ENCODE measurements at places on chromosomes 12 and 14.
A peak's percentile ranks its signal among the peaks of the same experiment; 100 is the strongest.

- H3K4me1 ChIP-seq, result peaks cover 10% of the 10 kb centered on the region
- DNase-seq, result no peak
- H3K4me3 ChIP-seq, result no peak overlapping the region
- no peaks in the 10 kb centered on the region for H3K27me3 ChIP-seq
- H3K27ac ChIP-seq, result no peak overlapping the region
Measured at GRCh38 chr12:12779529-12779928, 5.9 kb upstream of the APOLD1 start.

DNA sequence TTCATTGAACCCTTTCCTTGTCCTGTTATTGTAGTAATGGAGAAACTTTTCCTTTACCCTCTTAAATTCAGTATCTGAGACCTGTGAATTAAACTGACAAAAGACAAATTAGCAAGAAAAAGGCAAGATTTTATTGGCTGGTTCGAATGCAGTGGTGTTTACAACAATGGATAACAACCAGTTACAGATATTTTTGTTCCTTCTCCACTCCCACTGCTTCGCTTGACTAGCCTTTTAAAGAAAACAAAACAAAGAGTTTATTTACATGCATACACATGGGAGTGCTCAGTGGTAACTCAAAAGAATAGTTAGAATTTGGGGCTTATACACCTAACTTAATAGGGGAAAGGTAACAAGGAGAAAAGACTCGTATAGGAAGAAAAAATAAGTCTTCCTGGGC is 37.0 kb upstream of the HECTD1 start:
- H3K27me3 ChIP-seq, result no peaks in the 10 kb centered on the region
- no peak for DNase-seq
- H3K27ac ChIP-seq, result peak overlapping the region; percentile 75
- H3K4me3 ChIP-seq, result no peak overlapping the region
- no peaks in the 10 kb centered on the region for H3K36me3 ChIP-seq

DNA sequence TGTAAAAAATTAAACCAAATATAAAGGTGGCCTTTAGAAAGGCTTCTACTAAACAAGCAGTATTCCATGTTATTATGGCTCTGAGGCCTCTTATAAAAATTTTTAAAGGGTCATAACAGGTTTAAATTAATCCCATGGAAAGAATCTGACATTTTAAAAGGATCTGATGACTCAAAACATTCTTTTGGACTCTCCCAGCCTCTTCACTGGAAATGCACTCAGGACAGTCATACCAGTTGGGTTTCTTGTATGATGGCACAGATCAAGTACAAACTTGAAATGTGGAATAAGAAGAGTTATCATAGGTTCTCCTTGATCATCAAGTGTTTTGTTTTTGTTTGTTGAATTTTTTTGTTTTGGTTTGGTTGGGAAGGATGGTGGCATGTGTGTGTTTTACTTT is 50.8 kb downstream of the PPP2R5E start:
- no peaks in the 10 kb centered on the region for H3K27me3 ChIP-seq
- no peaks in the 10 kb centered on the region for H3K36me3 ChIP-seq
- H3K4me3 ChIP-seq, result no peak overlapping the region

- DNase-seq, result no peak
- H3K4me3 ChIP-seq, result no peak overlapping the region
- H3K27ac ChIP-seq, result no peak overlapping the region
- H3K4me1 ChIP-seq, result no peaks in the 10 kb centered on the region
- H3K27me3 ChIP-seq, result peaks cover 55% of the 10 kb centered on the region
Measured at GRCh38 chr12:4918950-4919660, 9.4 kb downstream of the KCNA1 start.

- H3K27ac ChIP-seq, result no peak overlapping the region
- no peak overlapping the region for H3K4me3 ChIP-seq
- DNase-seq, result no peak
- H3K27me3 ChIP-seq, result no peaks in the 10 kb centered on the region
- H3K36me3 ChIP-seq, result no peaks in the 10 kb centered on the region
Measured at GRCh38 chr14:24921903-24922302, 128.0 kb downstream of the STXBP6 start.

- no peaks in the 10 kb centered on the region for H3K27me3 ChIP-seq
- peak overlapping the region; percentile 44 for H3K4me3 ChIP-seq
- H3K4me1 ChIP-seq, result peaks cover 4% of the 10 kb centered on the region
- no peak for DNase-seq
- no peaks in the 10 kb centered on the region for H3K36me3 ChIP-seq
Measured at GRCh38 chr12:116532986-116533342, 26.2 kb upstream of the MAP1LC3B2 start.

DNA sequence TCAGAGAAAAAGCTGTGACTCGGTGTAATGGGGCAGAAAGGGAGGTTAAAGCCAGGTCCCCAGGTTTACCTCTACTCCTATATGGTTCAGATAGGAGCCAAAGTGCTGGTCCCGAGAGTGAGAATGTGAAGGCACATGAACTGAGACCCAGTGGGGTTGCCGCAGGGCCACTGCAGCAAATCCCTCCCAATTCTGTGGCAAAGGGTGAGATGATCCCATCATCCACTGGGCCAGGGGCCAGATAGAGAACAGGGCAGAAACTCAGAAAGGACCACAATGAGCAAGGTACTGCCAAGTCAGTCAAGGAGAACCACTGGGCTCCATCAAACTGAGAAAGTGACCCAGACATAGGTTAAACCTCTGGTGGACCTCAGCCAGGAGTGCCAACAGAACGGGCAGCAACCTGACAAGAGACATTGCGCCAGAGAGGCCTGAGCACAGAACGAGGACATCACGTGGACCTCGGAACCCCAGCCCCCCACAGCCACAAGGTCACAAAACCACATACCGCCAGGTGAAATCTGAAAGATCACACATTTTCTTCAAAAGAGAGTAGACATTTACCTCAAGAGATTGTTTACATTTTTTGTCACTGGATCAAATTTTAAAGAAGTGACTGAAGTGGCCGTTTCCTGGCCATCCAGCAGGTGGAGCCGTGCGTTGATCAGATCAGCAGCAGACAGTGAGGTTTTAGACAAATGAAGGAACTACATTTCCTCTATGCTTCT is 20.5 kb upstream of the ITPR2 start:
- no peak overlapping the region for H3K27ac ChIP-seq
- H3K36me3 ChIP-seq, result no peaks in the 10 kb centered on the region
- H3K4me3 ChIP-seq, result no peak overlapping the region
- DNase-seq, result peak; percentile 76

GRCh38 chr14:56417173-56417572 is 162.4 kb upstream of the TMEM260 start:
- H3K27ac ChIP-seq, result no peak overlapping the region
- DNase-seq, result no peak
- H3K4me1 ChIP-seq, result no peaks in the 10 kb centered on the region
- H3K36me3 ChIP-seq, result no peaks in the 10 kb centered on the region

- peaks cover 9% of the 10 kb centered on the region for H3K4me1 ChIP-seq
- no peak overlapping the region for H3K27ac ChIP-seq
- H3K27me3 ChIP-seq, result peaks cover 14% of the 10 kb centered on the region
- H3K4me3 ChIP-seq, result no peak overlapping the region
Measured at GRCh38 chr14:74349757-74350156, 1.5 kb downstream of the VRTN start.

DNA sequence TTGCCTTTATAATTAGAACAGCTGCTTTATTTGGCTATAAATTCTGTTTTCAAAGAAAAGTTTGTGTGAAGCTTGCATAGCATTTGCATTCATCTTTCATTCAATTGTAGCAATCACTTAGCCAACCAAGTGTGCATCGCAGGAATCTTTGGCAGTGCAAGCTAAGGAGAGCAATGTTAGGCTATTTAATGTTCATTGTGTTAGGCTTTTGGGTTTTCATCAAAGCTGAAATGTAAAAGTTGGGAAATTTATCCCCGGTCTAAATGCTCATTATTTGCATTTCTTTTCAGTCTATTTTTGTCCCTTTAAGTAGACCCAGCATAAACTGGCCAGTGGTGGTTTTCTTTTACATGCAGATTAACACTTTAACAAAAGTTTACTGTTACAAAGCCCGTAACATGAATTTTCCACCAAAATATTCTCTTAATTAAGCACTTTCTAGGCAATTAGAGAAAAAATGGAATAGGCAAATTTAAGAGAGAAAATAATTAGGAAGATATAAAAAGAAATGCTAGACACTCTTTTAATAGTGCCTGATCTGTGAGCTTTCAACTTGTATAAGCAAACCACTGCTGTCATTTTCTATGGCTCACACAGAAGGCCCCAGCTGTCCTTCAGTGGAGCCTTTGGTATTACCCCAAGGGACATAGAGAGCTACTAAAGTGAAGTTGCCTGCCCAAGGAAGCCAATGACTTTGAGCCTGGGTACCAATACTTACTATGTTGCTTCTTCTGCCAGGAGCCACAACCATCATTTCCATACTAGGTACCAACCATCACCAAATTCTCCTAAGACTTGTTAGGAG is 898.9 kb upstream of the SEL1L start:
- H3K4me1 ChIP-seq, result no peaks in the 10 kb centered on the region
- no peak for DNase-seq
- no peak overlapping the region for H3K4me3 ChIP-seq
- no peaks in the 10 kb centered on the region for H3K27me3 ChIP-seq
- no peaks in the 10 kb centered on the region for H3K36me3 ChIP-seq

DNA sequence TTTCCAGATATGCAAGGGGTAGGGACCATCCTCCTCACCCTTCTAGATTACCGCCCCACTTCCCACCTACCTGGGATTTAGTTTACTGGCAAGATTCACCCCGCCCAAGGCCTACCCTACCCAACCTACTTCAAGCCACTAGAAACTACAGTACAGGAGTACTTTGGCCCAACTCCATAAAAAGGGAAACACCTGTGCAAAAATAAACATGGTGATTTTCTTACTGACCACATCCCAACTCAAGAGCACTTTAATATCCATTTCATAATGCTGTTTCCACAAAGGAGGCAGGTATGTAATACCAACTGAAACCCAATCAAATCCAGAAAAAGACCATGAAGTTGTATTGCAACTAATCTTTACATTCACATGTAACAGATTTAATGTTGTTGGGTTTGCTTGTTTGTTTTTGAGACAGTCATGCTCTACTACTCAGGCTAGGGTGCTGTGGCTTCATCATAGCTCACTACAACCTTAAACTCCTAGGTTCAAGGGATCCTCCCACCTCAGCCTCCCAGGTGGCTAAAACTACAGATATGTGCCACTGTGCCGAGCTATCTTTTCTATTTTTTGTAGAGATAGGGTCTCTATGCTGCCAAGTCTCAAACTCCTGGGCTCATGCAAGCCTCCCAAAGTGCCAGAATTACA is 41.7 kb upstream of the RAP1B start:
- no peaks in the 10 kb centered on the region for H3K27me3 ChIP-seq
- no peak overlapping the region for H3K27ac ChIP-seq
- peak; percentile 19 for DNase-seq
- no peak overlapping the region for H3K4me3 ChIP-seq

DNA sequence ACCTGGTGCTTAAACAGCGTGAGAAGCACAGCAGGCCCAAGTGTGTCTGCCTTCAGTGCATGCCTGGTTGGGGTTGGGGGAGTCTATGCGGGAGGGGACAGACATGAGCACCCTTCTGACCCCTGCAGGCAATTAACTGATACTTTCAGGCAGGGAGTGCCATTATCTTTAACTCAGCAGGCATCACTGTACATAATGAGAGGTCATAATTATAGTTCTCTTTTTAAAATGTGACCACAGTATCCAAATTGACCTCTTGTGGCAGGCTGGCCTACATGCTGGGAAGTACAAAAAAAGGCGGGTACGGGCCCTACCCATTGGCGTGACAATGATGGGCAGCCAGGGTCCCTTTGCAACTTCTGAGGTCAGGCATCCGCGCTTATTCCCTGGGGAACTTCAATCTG is 209.1 kb downstream of the FOXN3 start:
- DNase-seq, result no peak
- H3K4me3 ChIP-seq, result no peak overlapping the region
- no peaks in the 10 kb centered on the region for H3K36me3 ChIP-seq

DNA sequence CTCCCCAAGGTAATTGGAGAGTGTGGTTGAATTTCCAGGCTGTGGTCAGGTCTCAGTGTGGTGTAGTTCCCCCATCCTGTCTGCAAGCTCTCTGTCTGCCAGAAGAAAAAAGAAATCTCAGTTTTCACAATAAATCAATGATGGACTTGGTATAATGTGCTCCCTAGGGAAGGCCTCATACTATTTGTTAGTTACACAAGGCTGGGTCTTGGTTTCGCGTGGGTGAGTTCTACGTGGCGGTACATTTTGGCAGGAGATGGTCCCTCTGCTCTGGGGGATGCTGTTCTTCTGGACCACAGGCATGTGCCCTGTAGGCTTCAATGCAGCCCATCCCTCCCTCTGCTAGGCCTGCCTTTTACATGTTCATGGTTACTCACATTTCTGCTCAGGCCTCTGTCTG is 206.4 kb upstream of the PELI2 start:
- no peaks in the 10 kb centered on the region for H3K36me3 ChIP-seq
- H3K4me1 ChIP-seq, result no peaks in the 10 kb centered on the region
- H3K4me3 ChIP-seq, result no peak overlapping the region
- no peak for DNase-seq

DNA sequence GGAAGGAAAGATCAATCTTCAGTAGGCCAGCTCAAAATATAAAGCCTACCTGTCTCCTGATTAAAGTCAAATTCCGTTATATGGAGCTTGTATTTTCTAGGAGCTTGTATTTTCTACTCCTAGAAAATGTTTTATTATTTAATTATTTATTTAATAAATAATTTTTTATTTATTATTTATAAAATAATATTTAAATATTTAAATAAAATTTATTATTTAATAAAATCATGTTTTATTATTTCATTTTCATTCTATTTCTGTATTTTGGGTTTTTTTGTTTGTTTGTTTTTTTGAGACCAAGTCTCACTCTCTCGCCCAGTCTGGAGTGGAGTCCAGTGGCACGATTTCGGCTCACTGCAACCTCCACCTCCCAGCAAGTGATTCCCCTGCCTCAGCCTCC is 9.7 kb downstream of the OR6C75 start:
- no peaks in the 10 kb centered on the region for H3K36me3 ChIP-seq
- no peaks in the 10 kb centered on the region for H3K4me1 ChIP-seq
- DNase-seq, result no peak
- no peak overlapping the region for H3K27ac ChIP-seq
- H3K4me3 ChIP-seq, result no peak overlapping the region

GRCh38 chr12:131007031-131007739 is 53.5 kb downstream of the ADGRD1 start:
- no peak overlapping the region for H3K4me3 ChIP-seq
- H3K27ac ChIP-seq, result peak overlapping the region; percentile 34
- H3K36me3 ChIP-seq, result no peaks in the 10 kb centered on the region
- DNase-seq, result peak; percentile 33
- H3K27me3 ChIP-seq, result no peaks in the 10 kb centered on the region

DNA sequence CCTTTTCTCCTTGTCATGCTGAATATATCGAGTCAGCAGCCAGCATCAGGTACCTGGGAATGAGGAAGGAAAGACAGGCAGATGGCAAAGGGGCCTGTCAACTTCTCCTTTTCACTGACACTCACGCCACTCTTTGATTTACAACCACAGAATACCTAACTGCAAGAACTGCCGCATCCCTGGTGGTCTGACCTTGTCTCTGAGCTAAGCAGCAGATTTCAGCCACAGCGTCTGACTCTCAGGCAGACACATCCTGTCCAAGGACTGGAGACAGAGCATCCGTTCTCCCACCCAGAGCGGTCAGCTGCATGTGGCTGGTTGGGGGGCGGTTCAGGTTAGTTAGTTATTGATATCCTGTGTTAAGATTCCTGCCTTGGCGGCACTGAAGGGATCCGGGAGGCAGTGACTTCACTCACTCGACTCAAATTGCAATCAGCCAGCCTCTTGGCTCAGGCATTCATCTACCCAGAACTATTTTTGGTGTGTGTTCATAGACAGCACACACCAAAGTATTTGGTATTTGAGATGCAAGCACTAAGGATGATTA is 11.2 kb upstream of the MAP1LC3B2 start:
- H3K36me3 ChIP-seq, result no peaks in the 10 kb centered on the region
- no peak overlapping the region for H3K27ac ChIP-seq
- no peak overlapping the region for H3K4me3 ChIP-seq
- H3K4me1 ChIP-seq, result no peaks in the 10 kb centered on the region
- H3K27me3 ChIP-seq, result no peaks in the 10 kb centered on the region

Data from transverse colon (tissue), 4 donors.